ENCODE measurements at places on chromosomes 12 and 14.

- DNase-seq = peak; percentile 73
Measured at GRCh38 chr12:666766-667308, 3.6 kb upstream of the NINJ2 start.

DNA sequence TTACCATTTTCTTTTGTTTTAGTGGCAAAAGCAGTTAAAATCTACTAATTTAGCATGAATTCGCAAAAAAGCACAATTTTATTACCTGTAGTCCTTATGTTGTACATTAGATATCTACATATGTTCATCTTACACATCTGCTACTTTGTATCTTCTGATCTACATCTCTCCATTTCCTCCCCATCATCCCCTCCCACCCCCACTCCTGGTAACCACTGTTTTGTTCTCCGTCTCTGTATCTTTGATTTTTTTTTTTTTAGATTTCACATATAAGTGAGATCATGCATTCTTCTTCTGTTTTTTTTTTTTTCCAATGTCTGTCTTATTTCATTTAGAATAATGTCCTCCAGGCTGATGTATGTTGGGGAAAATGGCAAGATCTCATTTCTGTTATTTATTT, 922.7 kb downstream of the VRK1 start:
- no peak for DNase-seq

DNA sequence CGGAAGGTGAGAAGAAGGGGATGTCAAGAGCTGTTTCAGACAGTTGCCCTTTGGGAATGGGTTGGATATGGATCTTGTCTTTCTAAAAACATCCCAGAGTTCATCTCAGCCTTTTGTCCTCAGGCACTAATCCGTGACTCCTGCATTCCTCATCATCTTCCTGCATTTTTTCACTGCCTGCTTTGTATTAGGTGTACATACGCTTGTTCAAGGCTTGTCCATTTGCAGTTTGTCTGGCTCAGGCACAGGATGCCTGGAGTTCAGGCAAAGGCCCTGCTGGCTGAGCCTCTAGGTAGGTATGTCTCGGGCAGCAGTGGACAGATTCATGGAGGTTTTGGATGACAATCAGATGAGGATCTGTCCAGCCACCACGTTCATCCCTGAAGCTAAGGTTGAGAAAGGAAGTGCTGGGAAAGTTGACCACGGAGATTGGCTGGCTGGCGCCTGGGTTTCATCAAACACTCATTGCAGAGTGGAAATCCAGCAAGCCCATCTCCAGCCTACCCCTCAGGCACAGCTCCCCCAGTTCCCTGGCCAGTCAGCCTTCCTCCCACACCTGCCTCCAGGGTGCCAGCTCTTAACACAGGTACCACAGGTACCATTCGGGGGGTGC, 12.4 kb upstream of the TMEM106C start:
- no peak for DNase-seq

- DNase-seq = no peak
Measured at GRCh38 chr14:103569408-103569807, 6.6 kb downstream of the COA8 start.

- DNase-seq = no peak
Measured at GRCh38 chr14:70168406-70168805, 20.3 kb downstream of the SLC8A3 start.

- DNase-seq = no peak
Measured at GRCh38 chr12:104638851-104639240, 182.1 kb downstream of the CHST11 start.

DNA sequence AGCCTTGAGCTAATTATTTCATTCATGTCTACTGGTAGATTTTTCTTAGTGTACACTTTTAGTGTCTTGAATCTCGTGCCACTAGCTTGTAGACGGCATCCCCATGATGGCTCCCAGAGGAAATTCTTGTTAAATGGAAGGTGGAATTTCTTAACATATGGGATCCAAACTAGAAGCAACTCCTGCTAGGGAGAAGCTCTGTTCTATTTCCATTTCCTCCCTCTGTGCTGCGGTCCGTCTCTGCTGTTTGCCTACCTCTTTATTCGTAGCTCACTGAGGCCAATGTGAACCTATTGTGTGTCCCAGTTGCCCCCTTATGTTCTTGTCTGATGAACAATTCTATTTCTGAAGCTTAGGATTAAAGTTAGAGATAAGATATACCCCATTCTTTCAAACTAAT, 588 bp downstream of the PIK3C2G start:
- no peak for DNase-seq

- no peak for DNase-seq
Measured at GRCh38 chr12:1795221-1795784, 25.1 kb upstream of the LRTM2 start.

- DNase-seq = no peak
Measured at GRCh38 chr12:89230376-89231315, 121.7 kb downstream of the DUSP6 start.

- DNase-seq = no peak
Measured at GRCh38 chr14:71361336-71361735, 454.1 kb downstream of the PCNX1 start.

GRCh38 chr14:100302616-100303015, 3.6 kb downstream of the SLC25A29 start:
- no peak for DNase-seq

DNA sequence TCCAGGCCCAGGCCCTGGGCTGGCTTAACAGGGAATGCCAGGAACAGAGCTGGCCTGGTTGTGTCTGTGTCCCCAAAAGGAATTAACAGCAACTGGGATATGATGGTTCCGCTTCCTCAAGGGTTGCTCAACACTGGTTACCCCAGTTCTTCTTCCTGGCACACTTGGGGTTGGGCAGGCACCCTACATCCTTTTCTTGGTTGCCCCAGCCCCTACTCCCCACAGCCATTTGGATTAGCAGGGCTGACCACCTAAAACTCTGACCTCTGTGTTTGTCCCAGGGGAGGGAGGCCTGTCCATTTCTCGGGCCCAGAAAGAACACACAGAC, 30.8 kb downstream of the NCKAP5L start:
- DNase-seq = no peak

- DNase-seq = no peak
Measured at GRCh38 chr12:2976581-2976996, 17.4 kb downstream of the TEAD4 start.

DNA sequence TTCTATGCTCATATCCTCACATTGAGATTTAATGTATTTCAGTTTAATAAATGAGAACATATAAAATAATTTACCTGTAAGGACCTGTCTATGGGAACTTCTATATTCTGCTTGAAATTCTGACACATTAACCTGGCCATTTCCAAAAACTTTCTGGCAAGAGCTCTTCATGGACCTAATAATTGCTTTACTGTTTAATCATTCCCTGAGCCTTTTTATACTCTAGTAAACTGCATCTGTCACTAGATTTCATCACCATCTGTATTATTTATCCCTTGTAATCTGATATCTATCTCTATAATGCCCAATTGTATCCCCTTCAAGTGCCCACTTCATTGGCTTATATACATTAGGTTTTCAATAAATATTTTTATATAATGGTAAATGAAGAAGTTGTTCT, 327.7 kb downstream of the RAD51B start:
- DNase-seq = no peak

DNA sequence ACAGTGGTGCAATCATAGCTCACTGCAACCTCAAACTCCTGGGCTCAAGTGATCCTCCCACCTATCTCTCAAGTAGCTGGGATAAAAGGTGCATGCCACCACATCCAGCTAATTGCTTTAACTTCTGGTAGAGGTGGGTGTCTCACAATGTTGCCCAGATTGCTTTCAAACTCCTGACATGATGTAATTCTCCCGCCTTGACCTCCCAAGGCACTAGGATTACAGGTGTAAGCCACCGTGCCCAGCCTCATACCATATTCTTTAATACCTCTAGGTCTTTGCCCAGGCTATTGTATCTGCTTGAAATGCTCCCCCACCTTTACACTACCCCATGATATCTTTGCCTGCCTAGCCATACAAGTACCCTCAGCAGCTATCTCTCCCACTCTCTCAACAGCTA, 11.3 kb downstream of the R3HDM2 start:
- no peak for DNase-seq

DNA sequence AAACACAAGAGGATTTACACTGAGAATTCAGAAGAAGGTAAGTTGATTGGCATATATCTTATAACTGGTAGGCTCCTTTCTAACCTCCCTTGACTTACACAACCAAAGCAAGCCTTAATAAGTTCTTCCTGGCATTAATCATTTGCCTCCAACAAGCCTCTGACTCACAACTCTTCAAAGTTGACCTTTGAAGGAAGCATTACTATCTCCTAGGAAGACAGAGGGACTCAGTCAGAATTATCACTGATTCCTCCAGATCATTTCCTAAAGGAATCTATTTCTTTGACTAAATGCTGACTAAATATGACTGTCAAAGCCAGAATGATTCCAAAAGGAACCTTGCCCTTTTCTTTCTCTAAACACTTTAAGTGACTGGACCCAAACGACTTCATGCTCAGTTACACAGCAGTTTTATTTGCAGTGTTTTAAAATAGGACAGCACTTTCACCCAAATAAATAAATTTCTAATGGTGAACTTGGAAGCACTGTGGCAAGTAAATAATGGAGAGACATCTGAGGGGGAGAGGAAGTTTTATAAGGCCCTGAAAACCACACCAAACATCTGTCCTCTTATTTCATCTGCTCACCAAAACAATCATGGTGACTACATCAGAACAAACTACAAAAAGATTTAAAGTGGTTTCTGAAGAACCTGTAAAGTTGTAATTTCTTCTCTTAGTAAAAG, 128.2 kb downstream of the KLHL28 start:
- no peak for DNase-seq

- no peak for DNase-seq
Measured at GRCh38 chr14:81132468-81132867, 88.3 kb downstream of the GTF2A1 start.

DNA sequence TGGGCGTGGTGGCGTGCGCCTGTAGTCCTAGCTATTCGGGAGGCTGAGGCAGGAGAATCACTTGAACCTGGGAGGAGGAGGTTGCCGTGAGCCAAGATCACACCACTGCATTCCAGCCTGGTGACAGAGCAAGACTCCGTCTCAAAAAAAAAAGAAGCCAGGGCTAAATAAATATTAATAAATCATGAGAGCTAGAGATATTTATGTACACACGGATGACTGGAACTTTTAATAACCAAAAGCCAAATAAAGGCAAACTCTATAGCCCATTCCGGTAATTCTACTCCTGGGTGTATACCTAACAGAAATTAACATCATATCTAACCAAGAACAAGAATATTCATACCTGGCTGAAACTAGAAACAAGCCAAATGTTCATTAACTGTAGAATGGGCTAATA, 7.7 kb upstream of the TRAFD1 start:
- no peak for DNase-seq

DNA sequence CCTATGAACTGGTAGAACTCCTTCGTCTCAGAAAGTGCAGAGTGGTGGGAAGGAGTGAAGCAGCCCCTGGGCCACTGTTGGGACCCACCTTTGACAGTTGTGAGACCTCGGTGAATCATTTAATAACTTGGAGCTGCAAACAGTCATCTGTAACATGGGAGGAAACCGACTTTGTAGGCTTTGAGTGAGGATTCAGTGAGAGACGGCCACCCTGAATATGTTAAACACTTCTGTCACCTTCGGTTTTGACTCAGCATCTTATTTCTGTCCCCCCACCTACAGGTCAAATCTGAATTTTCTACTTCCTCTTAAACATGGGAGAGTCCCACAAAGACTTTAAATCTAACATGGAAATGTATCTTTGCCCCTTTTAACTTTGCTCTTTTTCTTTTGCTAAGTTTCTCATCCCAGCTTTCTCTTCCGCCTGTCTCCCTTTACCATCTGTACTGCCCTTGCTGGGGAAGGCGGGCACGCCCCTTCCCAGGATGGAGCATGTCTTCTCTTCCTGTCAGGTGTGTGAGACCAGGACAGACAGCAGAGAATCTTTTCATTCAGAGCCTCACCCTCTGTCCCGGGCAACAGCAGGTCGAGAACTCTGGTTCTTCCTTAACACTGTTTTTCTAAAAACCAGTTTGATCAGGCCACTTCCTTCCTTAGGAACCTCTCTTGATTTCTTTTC, 37.1 kb downstream of the ZC3H14 start:
- peak; percentile 85 for DNase-seq

DNA sequence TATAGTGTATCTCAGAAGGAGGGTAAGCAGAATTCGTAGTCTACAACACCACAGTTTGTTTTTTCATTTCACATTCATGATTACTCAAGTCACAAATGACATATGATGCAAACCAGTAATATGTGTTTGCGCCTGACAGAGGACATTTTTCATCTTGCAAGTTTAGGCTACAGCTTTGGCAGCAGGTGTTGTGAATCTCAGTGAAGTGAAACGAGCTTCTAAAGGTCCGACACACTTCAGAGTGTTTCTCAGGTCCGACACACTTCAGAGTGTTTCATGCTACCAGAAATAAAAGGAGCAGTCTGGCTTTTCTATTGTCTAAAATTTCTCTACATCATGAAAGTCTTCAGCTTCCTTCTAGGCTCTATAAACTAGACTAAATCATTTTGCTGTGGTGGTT, 22.7 kb downstream of the CLEC14A start:
- DNase-seq = no peak

DNA sequence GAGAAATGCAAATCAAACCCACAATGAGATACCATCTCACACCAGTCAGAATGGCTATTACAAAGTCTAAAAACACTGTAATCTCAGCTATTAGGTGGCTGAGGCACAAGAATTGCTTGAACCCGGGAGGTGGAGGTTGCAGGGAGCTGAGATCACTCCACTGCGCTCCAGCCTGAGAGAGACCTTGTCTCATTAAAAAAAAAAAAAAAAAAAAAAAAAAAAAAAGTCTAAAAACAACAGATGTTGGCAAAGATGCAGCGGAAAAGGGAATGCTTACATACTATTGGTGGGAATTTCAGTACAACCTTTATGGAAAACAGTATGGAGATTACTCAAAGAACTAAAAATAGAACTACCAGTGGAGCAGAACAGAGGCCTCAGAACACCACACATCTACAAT, 19.0 kb upstream of the ATF7 start:
- no peak for DNase-seq

- no peak for DNase-seq
Measured at GRCh38 chr14:96574171-96574632, 72.0 kb downstream of the PAPOLA start.

GRCh38 chr14:74841230-74842207, 34.4 kb downstream of the PROX2 start:
- peak; percentile 71 for DNase-seq

DNA sequence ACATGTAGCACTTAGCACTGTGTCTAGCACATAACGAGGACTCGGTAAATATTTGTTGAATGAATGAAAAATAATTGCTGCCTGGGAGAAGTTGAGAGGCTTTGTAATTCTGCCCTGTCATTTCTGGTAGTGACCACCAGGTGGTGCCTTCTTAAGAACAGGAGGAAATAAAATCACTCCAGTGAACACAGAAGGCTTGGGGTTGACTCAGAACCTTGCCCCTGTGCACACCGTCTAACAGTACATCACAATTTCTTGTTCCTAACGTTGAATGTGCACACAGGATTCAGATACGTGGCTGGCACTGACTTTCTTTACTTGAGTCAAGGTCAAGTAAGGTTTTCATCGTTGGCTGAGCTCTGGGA, 91.8 kb downstream of the RGS6 start:
- peak; percentile 69 for DNase-seq

DNA sequence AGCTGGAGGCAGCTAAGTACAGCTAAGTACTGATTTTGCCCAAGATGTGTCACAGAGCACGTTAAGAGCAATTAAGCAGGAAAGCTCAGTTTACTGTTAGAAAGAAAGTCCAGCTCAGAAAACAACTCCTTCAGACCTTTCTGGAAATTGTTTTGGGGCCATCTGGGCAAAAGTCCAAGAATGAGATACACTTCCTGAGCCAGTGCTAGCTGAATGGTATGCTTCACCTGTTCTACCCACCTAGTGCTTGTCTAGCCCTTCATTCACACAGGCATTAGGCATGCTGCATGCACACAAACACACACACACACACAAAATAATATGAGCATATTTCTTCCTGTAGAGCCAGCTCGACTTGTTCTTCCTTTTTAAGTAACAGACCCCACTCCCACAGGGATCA, 6.6 kb upstream of the IKZF4 start:
- DNase-seq = no peak
